GF-D8 (cell line): ENCODE measurements at places on chromosomes 7 and 10.
A peak's percentile ranks its signal among the peaks of the same experiment; 100 is the strongest.

GRCh38 chr7:138137423-138138171 lies 61.3 kb downstream of the AKR1D1 start:
- no peak for DNase-seq

DNA sequence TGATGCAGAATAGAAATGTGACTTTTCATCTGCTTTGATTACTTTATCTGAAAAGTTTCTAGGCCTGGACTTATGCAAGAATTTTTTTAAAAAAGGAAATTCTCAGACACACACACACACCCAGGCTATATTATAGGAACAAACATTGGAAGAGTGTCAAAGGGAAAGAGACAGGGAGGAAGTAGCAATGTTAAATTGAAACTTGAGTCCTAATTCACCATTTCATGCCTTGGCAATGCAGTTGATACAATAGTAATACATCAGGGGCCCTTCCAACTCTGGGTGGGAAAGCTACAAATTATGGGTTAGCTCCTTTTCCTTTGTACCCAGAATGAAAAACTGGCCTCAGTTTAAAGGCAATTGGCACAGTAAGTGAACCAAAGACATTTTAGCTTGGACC lies 258.0 kb upstream of the LYZL1 start:
- DNase-seq, result no peak

GRCh38 chr10:123550675-123551096 lies 115.5 kb upstream of the GPR26 start:
- DNase-seq, result no peak

DNA sequence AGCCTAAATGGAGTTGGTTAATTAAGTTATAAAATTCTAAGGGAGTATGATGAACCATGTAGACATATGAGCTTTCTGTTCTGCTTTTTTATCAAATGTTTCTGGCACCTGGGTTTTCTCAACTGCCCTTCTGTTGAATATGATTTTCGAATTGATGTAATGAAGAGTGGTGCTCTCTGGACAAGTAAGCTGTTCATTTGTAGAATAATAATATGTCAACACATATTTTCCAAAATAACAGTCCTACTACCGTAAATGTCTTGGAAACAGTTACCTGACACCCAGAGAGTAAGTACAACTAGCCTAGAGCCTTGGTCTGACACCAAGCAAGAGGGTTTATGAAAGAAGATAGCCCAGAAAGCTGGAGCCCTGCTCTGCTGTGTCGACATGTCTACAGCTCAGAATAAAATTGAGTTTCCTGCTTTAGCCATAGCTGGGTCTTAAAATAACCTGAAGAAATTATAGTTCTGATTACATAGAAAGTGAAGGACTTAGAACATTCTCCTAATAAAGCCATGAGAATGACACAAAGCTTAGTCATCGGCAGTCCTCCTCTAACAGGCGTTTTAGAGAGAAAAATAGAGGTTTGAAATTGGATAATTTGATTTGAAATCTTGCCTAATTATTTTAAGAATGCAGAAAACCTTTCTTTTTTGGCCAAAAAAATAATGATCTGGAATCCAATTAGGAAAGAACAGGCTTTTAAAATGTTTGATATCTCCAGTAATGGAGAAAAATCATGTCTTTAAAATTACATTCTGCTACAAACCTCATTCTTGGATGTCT lies 25.1 kb downstream of the HDAC9 start:
- DNase-seq, result no peak

- DNase-seq, result no peak
Observed at GRCh38 chr10:91796331-91797047, 1.7 kb upstream of the TNKS2 start.

DNA sequence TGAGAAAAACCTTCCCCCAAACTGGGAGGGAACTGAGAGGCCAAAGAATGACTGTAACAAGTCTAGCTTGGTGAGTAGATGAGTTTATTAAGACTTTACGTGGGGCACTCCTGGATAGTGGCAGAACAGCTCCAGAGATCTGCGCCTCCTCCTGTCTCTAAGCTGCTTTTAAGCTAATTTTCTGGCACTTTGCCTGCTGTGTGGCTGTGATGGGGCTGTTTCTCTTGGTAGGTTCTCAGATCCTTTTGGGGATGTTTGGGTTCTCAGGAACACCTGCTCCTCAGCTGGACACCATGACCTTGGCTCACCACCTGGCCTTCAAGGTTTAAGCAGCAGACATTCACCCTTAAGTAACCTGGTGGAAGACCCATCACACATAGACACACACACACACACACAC lies 68.3 kb downstream of the AKR1E2 start:
- DNase-seq, result no peak

DNA sequence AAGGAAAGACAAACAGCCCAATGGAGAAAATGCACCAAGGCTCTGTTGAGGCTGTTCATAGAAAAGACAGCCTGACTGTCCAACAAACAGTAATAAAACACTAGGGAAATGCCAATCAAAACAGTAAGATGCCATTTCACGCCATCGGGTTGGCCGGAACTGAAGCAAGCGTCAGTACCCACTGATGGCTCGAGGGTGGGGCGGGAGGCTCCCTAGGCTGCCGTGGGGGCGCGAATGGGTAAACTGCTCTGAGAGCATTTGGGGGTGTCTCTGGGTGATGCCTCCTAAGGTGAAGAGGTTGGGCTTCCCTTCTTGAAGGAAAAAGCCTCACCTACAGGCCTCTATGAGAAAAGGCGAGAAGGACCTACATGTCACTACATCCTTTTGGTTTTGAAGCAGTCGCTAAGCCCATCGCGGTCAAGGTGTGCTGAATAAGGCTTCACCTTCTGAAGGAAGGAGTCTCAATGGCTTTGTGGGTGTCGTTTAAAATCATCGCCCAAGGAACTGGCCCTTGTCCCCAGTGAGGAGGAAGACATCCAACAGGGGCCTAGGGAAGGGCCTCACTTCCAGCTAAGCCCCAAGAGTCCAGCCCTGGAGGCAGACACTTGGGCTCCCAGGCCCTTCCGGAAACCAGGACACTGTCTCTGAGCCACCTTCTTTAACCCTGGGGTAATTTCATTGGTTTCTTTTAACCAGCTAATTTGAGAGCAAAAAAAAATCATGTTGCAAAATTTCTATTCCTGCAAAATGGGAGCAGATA lies 98.5 kb upstream of the PPP2R2D start:
- no peak for DNase-seq

DNA sequence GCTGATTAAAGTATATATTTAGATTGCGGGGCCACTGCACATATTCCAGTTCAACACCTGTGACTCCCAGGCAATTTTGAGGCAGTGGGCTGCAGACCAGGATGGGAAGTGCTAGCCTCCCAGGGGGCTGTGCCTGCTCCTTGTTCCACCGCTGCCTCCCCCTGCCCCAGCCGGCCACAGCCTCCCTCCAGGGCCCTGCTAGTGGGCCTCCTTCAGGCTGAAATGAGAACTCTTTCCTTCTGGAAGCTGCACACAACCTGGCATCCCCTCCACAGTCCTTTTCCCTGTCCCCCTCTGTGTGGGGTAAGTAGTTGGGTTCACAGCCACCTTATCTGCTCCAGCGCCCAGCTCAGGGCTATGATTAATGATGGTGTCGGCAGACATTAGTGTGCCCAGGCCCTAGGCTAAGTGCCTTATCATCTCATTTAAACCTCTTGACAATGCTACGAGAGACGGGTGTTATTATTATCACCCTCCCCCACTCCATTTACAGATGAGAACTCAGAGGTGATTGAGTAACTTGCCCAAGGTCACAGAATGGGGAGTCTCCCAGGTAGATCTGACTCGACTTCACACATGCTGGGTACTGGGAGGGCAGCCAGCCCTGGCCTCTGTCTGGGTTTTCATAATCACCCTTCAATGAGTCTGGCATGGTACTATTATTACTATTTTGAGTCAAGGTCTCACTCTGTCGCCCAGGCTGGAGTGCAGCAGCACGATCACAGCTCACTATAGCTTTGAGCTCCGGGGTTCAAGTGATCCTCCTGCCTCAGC lies 10.8 kb upstream of the SFRP5 start:
- DNase-seq, result no peak

- no peak for DNase-seq
Observed at GRCh38 chr7:38694326-38694725, 63.2 kb upstream of the AMPH start.

- DNase-seq, result no peak
Observed at GRCh38 chr7:55539380-55539779, 32.9 kb downstream of the VOPP1 start.

DNA sequence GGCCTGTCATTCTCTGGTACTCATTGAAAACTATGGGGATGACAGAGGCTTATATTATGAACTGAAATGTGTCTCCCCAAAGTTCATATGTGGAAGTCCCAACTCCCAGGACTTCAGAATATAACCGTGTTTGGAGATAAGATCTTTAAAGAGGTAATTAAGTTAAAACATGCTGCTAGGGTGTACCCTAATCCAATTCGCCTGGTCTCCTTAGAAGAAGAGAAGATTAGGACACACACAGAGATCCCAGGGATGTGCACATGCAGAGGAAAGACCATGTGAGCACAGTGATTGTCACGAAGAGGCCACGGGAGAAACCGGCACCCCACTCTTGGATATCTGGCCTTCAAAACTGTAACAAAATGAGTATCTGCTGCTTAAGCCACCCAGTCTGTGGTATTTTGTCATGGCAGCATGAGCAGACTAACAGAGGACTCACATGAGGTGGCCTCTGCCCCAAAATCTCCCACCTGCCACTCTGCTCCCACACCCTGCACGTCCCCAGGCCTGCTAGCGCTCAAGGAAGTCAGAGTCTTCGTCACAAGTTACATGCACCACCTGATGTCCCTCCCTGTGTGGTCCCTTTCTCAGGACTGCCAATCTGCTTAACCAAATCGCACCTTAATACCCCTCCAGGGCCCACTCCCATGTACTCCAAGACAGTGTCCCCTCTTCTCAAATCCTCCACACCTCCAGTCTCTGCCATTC lies 26.8 kb downstream of the PLAC9 start:
- no peak for DNase-seq

DNA sequence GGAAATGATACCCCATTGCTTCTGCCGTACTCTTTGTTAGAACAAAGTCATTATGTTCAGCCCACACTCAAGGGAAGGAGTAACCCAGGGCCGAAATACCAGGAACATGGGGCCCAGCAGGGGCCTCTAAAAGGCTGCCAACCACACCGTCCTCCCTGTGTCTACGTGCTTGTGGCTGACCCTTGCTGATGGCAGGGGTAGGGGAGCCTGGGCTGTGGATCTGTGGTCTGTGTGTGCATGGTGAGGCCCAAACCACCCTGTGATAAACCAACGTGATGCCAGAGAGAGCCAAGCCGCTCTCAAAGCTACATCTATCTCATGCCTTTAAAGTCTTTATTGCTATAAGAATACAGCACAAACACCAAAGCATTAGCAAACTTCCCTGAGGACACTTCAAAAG lies 159.2 kb downstream of the CCDC3 start:
- DNase-seq, result no peak

DNA sequence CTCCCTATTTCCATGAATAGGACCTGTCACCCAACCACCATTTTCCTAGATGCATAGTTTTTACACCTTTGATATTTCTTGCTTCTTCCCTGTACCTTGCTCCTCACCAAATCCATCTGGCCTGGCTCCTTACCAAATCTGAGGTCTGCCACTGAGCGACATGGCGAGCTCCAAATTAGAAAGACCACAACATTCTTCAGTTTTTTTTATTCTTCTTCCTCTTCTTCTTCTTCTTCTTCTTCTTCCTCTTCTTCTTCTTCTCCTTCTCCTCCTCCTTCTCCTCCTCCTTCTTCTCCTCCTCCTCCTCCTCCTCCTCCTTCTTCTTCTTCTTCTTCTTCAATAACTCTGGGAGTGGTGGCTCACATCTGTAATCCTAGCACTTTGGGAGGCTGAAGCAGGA lies 7.1 kb downstream of the CPED1 start:
- peak; percentile 7 for DNase-seq

DNA sequence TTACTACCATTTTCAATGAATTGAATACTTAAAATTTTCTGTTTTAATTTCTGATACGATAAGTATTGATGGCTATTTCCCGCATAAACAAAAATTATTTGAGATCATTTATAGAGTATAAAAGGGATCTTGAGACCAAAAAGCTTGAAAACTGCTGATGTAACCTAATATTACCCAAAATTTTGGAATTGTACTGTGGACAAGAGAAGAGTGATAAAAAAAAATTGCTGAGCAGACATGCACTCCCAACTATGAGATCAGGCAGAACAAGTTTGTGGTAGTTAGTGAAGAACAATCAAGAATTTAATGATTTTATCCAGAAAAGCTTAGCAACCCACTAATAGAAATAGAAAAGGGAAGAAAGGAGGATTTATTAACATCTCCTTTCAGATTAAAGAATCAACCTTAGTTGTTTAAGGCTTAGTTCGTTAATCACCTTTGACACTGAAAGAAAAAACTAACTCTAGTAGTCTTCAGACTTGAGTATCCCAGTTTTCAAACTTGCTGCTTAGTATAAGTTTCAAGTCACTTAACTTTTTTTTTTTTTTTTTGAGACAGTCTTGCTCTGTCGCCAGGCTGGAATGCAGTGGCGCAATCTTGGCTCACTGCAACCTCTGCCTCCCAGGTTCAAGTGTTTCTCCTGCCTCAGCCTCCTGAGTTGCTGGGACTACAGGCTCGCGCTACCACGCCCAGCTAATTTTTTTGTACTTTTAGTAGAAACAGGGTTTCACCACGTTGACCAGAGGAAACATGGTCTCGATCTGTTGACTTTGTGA lies 50.6 kb upstream of the ZC3HAV1 start:
- DNase-seq, result no peak

GRCh38 chr10:30791197-30791611 lies 161.7 kb upstream of the LYZL2 start:
- no peak for DNase-seq

GRCh38 chr7:158804335-158804734 lies 25.0 kb downstream of the ESYT2 start:
- DNase-seq, result no peak

- DNase-seq, result no peak
Observed at GRCh38 chr7:55120501-55121198, 101.8 kb downstream of the EGFR start.

DNA sequence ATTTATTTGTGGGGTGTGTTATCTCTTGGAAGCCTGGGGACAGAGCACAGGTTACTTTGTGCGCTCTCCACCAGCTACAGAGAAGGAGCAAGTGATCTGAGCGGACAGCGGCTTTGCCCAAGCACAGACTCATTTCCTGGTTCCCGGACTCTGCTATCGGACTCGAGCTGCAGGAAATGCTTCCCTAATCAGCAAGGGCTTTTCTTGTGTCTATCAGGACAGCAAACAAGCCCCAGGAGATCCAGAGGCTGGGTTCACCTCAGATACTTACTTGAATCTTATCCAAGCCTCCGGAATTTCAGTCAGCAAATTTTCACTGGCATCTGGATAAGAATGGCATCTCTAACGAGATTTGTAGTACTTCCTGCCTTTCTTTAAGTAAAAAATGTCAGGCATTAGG lies 27.8 kb downstream of the MRC1 start:
- no peak for DNase-seq
